ENCODE measurements at places on chromosomes 3 and 15.

DNA sequence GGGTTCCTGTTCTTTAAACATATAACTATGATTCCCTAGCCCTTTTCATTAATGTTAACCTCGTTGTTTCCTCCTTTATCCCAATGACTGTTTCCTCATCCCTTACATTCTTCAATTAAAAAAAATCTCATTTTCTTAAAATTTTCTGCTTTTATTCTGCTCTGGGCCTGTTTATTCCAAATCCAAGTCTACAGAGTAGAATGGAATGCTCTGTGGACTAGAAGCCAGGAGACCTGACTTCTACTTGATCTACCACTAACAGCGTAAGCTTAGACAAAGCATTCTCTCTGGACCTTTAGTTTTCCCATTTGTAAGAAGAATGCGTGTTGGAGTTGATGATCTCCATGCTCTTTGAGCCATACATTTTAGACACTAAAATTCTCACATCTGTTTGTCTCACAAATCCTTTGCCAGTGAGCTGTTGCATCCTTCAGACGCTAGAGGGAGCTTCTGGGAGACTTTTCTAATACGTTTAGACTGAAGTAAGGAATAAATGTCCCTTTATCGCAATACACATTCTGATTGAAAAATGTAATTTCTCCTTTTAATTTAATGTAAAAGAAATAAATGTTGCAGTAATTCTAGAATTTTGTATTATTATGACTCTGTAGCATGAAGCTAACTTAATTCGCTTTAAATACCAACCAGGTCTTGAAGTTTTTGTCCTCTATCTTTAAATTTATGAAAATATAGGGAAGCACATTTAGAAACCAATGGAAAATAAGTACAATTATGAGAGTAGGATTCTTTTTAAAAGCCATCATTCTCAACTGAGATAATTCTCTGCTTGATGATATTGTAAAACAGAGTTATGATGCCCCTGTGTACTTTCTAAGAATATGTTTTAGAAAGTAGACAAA is 21.7 kb upstream of the GMNC start:
- no peak for DNase-seq

GRCh38 chr15:66171841-66172240 is 81.7 kb downstream of the MEGF11 start:
- no peak for DNase-seq

- DNase-seq = no peak
Measured at GRCh38 chr3:15558581-15558980, 37.1 kb upstream of the COLQ start.

DNA sequence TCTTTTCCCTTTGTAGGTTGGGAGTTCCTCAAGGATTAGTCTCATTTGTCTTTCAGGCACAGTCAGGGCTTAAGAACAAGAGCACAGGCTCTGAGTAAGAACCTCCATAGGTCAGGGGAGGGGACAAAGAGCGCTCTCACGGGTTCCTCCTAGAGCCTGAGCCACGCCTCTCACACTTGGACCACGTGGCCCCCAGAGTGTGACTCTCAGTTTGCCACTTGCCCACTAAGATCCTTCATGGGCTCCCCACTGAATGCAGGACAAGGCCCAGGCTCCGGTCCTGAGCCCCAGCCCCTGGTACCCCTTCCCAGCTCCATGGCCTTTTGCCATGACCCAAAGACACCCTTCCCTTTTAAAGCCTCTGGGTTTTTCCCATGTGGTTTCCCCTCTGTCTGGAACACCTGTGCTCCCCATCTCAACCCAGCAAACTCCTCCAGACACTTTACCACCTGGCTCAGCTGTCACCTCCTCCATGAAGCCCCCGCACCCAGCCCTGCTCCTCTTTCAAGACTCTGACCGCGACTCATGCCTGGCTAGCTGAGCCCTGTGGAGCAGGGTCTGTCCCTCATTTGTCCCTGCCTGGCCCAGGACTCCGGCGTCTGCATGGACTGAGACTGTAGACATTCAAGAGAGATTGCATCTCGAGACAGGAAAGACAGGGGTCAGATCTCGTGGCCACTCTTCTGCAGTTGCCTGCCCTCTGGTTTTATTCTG is 32.7 kb downstream of the IQSEC1 start:
- DNase-seq = no peak

DNA sequence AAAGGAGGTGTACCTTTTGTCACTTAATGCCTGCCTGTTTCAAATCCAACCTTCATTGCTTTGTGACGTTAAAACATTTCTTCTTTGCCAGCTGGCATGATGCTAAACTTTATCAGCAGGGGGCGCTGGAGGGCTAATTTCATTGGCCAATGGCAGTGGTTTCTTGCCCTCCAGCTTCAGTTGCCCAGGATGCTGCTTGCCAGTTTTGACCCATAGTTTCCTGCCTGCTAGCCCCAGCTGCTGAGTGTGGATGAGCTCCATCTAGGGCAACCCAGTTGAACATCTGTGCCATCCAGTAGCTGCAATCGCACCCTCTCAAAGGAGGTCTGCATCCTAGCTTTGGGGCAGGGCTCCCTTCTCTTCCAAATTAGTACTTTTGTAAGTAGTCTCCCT is 22.1 kb downstream of the ACKR2 start:
- peak; percentile 70 for DNase-seq

- no peak for DNase-seq
Measured at GRCh38 chr3:143595456-143596077, 252.7 kb downstream of the SLC9A9 start.

GRCh38 chr3:149473357-149474249 is 894 bp upstream of the TM4SF4 start:
- DNase-seq = no peak

- no peak for DNase-seq
Measured at GRCh38 chr3:156617781-156618180, 56.6 kb upstream of the TIPARP start.

GRCh38 chr15:29821416-29822099 is 710 bp downstream of the TJP1 start:
- DNase-seq = peak; percentile 39

DNA sequence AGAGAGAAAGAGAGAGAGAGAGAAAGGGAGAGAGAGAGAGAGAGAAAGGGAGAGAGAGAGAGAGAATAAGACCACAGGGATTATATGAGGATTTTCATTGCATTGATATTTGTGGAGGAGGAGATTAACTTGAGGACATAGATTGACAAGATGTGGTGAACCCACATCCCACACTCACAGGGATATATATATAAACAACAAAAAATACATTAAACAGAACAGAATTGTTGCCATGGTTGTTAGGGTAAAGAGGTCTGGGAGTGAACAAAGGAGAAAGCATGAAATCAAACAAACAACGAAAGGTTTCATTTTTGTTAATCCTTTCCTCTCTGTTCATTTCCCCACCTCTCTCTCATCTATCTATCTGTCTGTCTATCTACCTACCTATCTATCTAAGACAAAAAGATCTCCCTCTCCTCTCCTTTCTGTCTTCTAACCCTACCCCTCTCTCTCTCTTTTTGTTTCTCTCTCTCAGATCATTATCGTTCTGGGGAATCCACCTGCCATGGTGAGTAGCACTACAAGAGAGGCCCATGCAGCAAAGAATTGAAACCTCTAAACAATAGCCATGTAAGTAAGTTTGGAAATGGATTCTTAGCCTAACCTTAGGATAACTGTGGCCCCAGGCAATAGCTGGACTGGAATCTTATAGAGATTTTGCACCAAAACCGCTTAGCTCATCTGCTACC is 280.9 kb downstream of the RAP2B start:
- no peak for DNase-seq

DNA sequence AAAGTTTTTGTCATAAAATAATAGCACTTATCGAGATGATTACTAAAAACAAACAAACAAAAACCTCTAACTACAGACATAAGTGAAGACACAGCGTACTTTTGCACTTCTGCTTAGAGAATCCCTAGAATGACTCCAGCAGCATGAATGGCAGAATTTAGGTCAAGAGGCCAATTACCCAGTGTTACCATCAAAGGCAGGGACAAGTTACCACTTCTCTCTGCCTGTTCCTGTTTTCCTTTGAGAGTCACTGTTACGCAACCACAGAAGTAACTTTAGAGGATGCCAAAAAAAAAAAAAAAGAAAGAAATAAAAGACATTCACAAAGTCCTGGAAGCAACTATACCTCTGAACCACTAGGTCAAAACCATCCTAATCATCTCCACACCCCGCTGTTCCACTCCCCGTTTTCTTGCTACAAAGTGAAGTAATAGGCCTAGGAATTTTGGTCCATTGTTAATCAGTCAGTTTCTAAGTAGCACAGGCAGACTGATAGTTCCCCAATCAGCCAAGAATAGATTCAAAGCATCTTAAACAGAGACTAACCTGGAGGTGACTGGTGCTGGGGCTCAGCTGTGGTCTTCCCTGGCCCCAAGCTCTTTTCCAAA is 41.9 kb downstream of the FMN1 start:
- DNase-seq = no peak

GRCh38 chr3:194009019-194009418 is 126.9 kb upstream of the HES1 start:
- no peak for DNase-seq

- no peak for DNase-seq
Measured at GRCh38 chr15:34625007-34625406, 41.6 kb upstream of the GOLGA8B start.

DNA sequence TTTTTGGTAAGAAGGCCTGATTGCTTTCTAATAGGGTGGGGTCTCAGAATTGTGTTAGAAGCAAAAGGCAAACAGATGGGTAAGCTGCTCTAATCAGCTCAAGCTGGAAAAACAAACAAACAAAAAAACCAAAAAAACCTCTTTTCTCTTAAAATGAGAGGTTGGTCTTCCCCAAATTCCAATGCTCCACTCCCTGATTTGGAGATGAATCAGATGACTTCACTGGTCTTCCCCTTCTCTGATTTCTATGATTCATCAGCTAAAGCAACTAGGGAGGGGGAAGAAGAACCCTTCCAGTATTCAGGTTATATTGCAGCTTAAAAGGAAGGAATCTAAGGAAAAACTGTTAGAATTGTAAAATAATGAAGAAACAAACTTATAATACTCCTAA is 9.6 kb upstream of the ANXA2 start:
- no peak for DNase-seq

Measured in activated T-cell treated with anti-CD3 and anti-CD28 coated beads, Interleukin-2, amount 50 U/mL, for 1 hour (primary cell).